Right atrium auricular region (tissue), 2 donors: ENCODE measurements at places on chromosomes 5 and 9. TPM values are rescaled to one million over a fixed set of nuclear protein-coding genes. Genes with fewer than 3 reads are reported as not detected.
A peak's percentile ranks its signal among the peaks of the same experiment; 100 is the strongest.

DNA sequence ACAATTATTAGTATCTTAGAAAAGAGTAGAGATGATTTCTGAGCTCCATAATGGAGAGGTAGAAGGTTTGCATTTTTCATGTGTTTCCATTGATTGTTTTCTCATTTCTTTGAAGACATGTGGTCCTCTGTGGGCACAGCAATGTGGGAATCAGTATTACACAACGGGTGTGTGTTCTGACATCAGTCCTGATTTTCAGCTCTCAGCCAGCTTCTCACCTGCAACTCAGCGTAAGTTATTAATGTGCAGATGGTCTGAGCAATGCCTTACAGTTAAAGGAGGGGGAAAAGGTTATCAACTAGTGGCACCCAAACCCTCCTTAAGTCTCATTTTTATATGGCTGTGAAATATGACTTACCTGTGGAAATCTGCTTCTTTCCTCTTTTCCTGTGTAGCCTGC, 59.1 kb downstream of the ITGA2 start:
- DNase-seq = no peak

DNA sequence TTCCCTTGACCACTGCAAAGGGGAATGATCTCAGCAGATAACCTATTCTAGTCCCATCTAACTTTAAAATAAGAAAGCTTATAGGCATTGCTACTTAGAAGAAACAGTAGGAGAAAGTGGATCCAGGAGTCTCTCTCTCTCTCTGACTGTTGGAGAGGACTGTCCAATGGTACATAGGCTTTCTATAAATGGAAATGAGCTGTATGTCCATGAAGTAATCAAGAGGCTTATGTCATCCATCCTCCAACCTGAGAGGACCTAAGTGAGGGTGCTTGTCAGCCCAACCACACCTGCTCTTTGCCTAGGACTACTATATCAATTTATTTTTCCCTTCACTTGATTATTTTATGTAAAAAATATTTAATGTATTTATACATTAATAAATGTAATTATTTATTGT, 172.3 kb downstream of the PAPPA start:
- DNase-seq = no peak

- no peak for DNase-seq
Measured at GRCh38 chr5:118326481-118327045, 661.8 kb downstream of the DTWD2 start.

- no peak for DNase-seq
Measured at GRCh38 chr5:88879724-88880123, 3.3 kb downstream of the MEF2C start.

DNA sequence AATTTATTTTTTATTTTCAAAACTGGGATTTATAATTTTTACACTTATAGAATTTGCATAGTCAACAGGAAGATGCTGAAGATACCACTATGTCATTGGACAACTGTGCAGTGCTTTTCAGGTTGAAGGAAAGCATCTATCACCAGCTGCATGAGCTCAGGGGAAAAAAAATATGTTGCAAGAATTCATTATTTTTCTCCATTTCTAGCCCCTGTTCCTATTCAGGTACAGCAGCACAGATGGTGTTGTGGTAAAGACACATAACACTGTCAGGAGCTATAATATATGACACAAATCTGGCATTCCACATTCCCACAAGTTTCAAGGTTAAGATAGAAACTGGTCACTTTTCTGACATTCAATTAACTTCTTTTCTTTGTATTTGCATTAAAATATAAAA, 1088.6 kb downstream of the MAT2B start:
- DNase-seq = no peak

GRCh38 chr5:78738693-78739300, 90.2 kb upstream of the LHFPL2 start:
- DNase-seq = no peak

DNA sequence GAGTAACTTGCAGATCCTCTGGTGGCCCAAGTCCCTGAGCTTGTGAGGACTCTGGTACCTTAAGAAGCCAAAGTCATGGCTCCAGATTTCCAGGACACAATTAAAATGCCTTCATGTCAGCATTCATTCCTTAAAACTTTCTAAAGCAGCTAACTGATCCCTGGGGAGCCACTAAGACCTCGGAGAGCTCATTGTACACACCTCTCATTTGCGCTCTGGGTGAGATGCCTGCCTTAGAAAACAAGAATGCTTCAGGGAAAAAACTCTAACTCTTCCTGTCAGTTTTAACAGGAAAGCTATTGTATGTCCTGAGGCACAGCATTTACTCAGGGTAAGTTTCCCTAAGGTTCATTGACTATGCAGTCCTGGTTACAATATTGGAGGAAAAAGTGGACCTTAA, 285.0 kb downstream of the EFNA5 start:
- DNase-seq = no peak

GRCh38 chr5:30113542-30113941, 1079.9 kb upstream of the CDH6 start:
- DNase-seq = no peak

DNA sequence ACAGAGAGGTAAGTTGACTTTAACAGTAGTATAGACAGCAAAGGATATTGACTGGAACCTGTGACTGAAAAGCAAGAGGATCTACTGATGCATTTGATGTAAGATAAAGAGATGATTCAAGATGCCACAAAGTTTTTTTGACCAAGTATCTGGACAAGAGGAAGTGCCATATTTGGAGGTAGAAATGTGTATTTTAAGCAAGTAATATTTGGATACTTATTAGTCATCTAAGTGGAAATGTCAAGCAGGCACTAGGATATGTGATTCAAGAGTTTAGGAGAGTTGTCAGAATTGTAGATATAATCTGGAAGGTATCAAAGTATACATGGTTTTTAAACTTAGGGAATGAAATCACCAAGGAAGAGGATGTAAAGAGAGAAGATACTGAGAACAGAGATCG, 686.1 kb upstream of the CHD1 start:
- DNase-seq = no peak

GRCh38 chr9:15047028-15047551, 136.9 kb upstream of the FREM1 start:
- no peak for DNase-seq

GRCh38 chr9:1366276-1366675, 316.1 kb downstream of the DMRT2 start:
- DNase-seq = no peak

GRCh38 chr5:106312360-106312759, 1358.4 kb downstream of the EFNA5 start:
- DNase-seq = no peak

DNA sequence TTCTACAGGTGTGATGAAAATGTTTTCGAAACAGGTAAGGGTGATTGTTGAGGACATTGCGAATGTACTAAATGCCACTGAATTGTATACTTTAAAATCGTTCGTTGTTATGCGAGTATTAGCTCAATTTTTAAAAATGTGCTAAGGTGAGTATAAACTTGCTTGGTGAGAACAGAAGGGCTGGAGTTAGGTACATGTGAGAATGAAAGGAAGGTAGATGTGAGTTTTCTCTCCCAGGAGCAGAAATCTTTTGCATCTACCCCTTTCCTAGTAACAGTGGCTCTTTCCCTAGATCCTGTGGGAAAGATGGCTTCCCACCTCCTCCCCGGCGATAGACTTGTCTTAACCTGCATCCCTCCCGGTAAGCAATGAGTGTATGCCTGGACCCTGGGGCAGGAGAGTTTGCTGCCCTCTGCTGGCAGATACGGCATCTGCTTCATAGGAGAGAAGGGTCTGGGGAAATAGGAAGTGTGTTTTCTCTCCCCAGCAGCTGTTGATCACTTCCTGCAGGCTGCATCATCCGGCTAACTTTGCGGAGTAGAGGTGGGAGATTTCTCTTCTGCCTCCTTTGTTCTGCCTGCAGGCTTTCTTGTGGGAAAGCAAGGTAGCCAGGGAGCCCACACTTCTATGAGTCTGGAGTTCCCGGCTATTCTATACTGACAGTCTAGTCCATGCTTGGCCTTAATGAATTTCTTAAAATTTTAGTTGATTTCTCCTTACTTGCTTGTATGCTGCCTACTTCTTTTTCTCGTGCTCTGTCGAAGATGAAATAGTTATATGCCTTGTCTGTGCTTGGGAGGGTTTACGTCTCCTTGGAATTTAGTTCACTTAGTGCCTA, 373.3 kb upstream of the SEMA6A start:
- no peak for DNase-seq

DNA sequence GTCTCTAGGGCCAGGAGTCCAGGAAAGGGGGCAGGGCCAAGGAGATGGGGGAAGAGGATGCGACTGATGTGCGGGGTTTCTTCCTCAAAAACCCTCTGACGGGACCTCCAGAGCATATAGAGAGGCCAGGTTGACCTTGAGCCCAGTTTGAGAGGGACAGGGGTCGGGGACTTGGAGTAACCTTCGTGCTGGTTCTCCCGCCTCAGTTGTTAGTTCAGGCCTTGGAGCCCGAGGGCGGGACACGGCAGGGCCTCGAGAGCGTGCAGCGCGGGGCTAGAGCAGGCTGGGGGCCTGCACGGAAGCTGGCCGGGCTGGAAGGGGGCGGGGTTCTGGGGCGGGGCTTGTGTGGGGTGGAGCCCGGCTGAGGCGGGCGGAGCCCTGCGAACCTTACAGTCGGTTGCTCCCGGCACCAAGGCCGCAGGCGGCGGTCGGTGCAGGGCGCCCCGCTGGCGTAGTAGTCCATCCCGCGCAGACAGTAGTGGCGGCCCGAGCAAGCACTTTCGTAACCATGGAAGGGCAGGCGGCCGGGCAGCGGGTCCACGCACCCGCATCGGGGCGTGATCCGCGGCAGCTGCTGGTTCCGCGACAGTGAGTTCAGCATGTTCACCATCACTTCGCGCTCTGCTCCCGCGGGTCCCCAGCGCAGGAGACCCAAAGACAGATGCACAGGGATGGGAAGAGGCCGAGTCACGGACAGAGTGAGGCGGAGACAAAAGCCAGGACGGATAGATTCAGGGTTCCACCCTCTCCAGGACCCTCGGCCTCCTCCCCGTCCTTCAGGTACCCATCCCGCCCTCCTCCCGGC, 4.0 kb upstream of the MYORG start:
- DNase-seq = peak; percentile 78

DNA sequence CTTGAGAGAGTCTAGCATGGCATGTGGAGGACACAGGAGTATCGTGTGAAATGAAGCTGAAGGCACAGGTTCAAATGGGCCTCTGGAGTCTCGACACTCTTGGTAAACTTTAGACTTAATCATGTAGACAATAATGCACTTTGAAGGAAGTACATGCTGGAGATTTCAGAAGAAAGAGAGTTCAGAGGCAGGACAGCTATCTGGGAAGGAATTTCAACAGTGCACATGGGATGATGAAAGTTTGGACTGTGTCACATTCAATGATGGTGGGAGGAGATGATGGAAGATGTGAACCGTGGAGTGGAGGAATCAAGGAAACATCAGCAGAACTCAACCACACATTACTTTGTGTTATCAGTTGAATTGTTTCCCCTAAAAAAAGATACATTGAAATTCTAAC, 88.6 kb upstream of the PAPPA start:
- no peak for DNase-seq

DNA sequence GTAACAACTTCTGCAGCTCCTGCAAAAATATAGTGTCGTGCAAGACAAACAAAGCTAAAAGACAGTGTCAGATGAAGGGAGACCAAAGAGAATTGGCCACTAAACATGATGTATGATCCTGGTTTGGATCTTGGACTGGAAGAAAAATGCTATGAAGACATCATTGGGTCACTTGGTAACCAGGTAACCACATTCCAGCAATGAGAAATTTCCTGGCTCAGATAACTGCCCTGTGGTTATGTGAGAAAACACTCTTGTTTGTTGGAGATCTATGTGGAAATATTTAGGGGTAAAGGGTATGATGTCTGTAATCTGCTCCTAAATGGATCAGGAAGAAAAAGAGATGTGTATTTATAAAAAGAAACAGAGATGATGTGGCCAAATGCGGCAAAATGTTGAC, 45.5 kb upstream of the ANKRD33B start:
- DNase-seq = no peak

DNA sequence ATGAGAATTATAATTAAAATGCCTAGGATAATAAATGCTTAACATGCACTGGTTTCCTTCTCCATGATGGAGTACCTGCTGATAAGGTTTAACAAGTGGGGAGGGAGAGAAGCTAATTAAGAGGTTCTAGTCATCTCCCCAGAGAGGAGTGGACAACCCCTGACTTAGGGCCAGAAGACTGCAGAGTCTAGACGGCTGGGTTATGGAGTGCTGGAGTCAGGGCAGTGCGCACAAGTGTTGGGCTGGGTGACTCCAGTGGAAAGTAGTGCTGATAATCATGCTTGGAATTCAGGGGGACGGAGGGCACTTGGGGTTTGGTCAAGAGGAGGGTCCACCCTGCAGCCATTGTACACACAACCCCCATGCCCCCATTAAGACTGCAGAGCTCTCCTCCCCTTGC, 32.8 kb upstream of the TGFBI start:
- no peak for DNase-seq

DNA sequence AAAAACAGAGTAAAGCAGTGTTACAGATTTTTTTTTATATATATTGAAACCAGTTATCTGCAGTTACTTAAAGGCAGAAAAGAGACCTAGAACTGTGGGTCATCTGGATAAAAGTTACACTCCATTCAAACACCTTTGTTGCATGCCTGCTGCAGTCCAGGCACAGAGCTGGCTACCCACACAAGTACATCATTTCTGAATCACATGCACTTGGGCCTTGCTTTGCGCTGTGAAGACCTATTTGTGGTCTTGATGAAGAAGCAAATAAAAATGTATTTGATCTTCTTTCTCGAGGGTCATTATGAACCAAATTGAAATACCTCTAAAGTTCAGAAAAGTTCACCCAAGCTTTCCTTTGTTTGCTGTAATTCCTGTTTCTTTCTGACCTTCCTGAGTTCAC, 503.0 kb upstream of the ZNF608 start:
- DNase-seq = no peak

DNA sequence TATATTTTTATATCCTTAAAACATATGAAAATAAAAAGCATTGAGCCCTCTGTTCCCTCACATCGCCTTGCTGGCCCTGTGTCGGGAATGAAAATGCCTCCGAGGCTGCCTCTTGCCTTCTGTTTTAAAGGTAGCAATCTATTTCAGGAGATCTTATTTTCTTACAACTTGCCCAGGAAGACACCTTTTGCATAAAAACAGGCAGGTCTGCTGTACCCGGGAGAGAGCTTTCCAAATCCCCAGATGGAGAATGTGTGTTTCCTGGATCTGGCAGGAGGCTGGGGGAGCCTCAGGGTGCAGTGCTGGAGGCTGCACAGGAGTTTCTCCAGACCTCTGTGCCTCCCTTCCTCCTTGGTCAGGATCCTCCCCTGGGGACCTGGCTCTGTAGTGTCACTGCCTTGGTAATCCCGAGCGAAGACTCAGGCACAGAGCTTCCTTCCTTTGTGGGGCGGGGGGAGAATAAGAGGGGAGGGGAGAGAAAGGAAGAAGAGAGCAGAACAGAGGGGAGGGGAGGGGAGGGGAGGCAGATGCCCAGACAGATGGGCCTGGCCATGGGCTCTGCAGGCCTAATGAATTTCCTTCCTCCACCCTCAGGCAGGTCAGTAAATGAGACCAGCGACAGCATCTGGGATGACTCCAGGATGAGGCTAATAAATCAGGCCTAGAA, 104.0 kb upstream of the BOD1 start:
- no peak for DNase-seq

The CAPSL gene
- not detected for total RNA-seq

The CCDC112 gene
- total RNA-seq = 7.7 TPM

The MAMDC2 gene
- total RNA-seq = 28.8 TPM

The CCL28 gene
- total RNA-seq = 1.3 TPM

The SPATA31A3 gene
- not detected for total RNA-seq

The FOXD4L5 gene
- not detected for total RNA-seq

The HAND1 gene
- total RNA-seq = 4.1 TPM

The GABRA6 gene
- total RNA-seq = not detected

The GBGT1 gene
- total RNA-seq = 16.8 TPM
